Right hindlimb (tissue), 1 donor: ENCODE measurements at places on chromosomes 5 and 9.

DNA sequence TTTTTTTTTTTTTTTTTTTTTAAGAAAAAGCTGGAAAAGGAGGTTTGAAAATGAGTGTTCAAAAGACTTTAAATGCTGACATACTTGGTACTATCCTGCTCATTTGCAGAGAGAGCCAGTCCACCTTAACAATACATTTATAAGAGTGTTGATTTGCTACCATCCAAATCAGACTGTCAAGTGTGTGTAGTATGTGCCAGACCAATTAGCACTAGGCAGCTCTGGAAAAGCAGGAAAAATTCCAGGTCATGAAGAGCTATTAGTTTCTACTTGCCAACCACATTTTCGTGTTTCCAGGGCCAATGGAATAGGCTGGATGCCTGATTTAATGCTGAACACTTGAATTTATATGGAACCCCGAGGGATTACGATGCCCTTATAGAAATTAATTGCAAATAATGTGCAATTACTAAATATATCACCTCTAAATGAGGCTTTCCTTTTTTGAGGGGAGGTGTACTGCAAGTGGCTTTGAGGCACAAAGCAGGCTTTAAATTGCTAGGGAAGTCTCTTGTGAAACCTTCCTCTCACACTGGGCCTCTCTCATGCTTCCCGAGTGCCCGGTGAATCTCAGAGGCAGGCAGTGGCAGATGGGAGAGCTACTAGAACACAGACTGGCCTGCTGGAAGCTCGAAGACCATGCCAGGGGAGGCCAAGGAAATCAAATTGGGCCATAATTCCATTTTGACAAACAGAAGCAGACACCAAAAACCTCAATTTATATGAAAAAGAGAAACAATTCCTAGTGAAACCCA, 178.7 kb downstream of the PPP2R2B start:
- DNase-seq, result no peak

DNA sequence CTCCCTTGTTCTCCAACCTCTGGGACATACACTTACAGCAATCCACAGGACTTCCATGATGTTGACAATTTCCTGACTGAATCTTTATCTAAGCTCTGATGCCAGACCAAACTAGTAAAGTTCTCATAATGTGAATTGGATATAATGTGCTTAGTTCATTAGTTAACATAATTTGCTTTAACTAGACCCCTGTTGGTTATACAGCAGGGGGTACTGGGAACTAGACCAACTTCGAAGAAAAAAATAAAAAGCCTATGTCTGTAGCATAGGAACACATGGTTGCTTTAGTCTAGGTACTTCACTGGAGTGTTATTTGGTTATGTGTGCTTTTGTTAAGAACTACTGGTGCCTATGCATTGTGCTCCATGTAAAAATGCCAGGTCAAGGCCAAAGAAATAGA, 173.8 kb downstream of the ADAMTS6 start:
- no peak for DNase-seq

DNA sequence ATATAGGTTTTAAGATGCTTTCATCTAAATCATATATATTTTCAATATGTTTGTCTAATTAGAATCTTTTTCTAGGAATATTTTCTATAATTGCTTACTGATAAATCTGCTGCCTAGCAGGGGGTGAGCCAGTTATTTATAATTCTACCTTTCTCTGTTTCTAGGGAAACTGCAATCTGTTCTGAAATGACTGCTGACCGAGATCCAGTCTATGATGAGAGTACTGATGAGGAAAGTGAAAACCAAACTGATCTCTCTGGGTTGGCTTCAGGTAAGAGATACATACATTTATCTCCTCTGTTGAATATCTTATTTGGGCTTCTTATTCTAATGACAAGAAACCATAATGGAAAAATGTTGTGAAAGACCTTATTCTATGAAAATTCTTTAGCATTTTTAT, 127.3 kb downstream of the XRCC4 start:
- no peak for DNase-seq

DNA sequence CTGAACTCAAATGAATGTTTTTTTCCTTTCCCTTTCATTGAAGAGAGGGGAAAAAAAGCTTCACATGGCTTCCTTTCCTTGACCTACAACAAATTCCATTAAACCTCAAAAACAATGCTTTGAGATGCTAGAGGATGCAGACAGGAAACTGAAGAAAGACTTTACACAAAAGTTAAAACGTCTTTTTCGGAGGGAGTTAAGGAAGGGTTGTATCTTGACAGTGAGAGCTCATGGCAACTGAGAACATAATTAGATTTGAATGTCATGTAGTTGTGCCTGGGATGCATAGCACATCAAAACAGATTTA, 66.4 kb downstream of the EBF1 start:
- no peak for DNase-seq

- DNase-seq, result no peak
These were observed 80.4 kb downstream of the CAAP1 start for GRCh38 chr9:26812217-26812616.
